A549 treated with RU486 at 1 μM for 4 hours (cell line): ENCODE measurements at places on chromosomes 3 and 15. TPM values are rescaled to one million over a fixed set of nuclear protein-coding genes. Genes with fewer than 3 reads are reported as not detected.

Gene AGTR1
- 0.30 to 0.80 TPM (median 0.42 TPM) in 4 of 5 replicates, not detected in the other for total RNA-seq

Gene RTP1
- not detected in 5 replicates for total RNA-seq

Gene TMCO5A
- not detected in 5 replicates for total RNA-seq

Gene DNAJA4
- total RNA-seq = 0.05 to 0.11 TPM in 2 of 5 replicates, not detected in the others

Gene HYAL1
- 0.27 to 0.50 TPM (median 0.45 TPM) in 5 replicates for total RNA-seq

Gene FEM1B
- total RNA-seq = 17.8 to 26.1 TPM (median 23.3 TPM) in 5 replicates

Gene SLC12A1
- not detected in 5 replicates for total RNA-seq

Gene DAZL
- total RNA-seq = not detected in 5 replicates

Gene SLC15A2
- 0.08 to 0.27 TPM (median 0.26 TPM) in 4 of 5 replicates, not detected in the other for total RNA-seq

Gene OXTR
- 6.8 to 9.4 TPM (median 8.8 TPM) in 5 replicates for total RNA-seq

Gene SENP7
- 0.49 to 2.4 TPM (median 2.0 TPM) in 5 replicates for total RNA-seq
